Transverse colon (tissue), 4 donors: ENCODE measurements at places on chromosomes 7 and 10.

DNA sequence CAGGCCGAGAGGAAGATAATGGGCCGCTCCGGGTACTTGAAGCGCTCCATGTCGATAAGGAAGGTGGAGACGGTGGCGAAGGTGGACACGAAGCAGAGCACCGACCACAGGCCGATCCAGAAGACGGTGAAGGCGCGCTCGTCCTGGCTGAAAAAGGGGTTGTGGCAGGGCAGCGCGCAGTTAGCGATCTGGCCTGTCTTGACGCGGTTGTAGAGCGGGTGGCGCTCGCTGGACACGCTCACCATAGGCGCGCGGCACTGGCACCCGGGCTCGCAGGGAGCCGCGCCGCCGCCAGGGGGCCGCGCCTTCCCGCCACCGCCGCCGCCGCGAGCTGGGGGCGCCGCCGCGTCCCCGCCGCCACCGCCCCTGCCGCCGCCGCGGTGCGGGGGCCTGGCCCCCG lies 1.6 kb downstream of the FZD8 start:
- peak; percentile 68 for DNase-seq

- DNase-seq = no peak
Measured at GRCh38 chr10:43683451-43684291, 35.0 kb upstream of the ZNF32 start.

- no peak for DNase-seq
Measured at GRCh38 chr10:13820119-13820963, 233.6 kb downstream of the PRPF18 start.

DNA sequence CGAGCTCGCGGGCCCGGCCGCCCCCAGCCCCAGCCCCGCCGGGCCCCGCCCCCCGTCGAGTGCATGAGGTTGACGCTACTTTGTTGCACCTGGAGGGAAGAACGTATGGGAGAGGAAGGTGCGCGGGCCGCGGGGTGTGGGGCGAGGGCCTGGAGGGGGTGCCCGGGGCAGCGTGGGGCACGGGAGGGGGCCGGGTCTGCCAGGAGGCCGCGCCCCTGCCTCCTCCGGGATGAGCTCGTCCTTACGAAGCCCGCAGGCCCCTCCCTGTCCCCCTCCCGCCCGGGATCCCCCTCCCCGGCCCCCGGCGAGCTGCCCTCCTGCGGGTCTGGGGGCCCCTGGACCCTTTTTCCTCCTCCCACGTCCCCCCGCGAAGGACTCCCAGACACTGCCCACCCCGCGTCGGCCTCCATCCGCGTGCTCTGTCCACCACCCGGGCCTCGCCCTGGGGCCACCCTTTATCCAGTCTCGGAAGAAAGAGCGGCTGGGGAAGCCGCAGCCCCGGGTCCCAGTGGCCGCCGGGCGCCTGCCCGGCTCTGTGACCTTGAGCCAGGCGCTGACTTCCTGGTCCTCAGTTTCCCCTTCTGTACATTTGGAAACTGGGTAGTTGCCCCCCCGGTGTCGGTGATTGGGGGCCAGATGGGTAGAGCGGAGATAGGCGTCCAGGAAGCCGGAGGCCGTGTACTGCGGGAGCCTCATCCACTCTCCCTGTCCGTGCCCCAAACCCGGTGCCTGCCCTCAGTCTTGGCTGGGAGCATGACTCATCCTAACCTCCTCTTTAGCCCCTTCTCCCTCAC lies 521 bp downstream of the LIMK1 start:
- DNase-seq = peak; percentile 41

DNA sequence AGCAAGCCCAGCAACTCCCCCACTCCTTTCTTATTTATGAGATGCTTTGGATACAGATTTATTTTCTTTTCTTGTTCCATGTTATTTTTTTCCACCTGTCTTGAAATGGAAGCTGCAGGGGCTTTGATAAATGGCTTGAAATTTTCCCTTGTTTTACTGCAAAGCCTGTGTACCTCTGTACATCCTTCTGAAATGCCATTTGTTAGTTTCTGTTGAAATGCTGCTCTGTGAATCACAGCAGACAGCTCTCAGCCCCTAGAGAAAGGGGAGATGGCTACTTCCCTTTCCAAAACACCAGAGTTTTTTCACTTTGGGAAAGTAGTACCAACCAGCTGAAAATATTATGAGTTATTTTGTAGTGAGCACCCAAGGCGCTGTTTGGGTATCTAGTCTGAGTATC lies 304.2 kb downstream of the ELMO1 start:
- DNase-seq = no peak

GRCh38 chr10:28951484-28951883 lies 274.2 kb downstream of the BAMBI start:
- no peak for DNase-seq

DNA sequence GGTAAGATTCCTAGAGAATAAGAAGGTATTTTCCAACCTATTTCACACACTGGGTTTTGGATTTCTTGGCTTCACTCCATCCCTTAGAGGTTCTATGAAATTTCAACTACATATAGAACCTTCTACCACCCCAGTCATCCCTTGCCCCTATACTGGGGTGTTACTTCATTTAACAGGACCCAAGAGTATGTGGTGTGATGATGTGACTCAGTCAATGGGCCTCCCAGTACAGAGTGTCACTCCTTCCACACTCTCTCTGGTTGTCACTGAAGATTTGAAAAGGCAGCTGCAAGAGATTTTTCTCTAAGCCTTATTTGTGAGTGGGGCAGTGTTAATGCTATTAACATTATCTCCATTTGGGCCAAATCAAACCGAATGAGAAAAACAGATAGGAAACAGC lies 33.5 kb downstream of the FGFBP3 start:
- DNase-seq = no peak

- no peak for DNase-seq
Measured at GRCh38 chr10:119535305-119535704, 7.2 kb downstream of the RGS10 start.

DNA sequence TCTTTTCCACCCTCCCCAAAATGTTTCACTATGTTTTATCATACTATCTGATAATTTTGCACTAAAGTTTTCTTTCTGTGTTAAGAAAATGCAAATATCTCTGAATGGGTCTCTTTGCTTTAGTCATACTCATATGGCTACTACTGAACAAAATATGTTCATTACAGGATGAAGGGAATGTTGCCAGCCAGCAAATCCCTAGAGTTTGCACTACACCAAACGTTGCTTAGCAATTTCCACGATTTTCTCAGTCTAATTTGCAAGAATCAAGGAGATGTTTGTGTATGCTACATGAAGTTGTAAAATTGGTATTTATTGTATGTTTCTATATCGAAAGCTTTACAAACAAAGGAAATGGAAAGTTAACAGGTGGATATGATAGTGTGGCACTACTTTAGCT lies 10.6 kb upstream of the MAGI2 start:
- DNase-seq = no peak

DNA sequence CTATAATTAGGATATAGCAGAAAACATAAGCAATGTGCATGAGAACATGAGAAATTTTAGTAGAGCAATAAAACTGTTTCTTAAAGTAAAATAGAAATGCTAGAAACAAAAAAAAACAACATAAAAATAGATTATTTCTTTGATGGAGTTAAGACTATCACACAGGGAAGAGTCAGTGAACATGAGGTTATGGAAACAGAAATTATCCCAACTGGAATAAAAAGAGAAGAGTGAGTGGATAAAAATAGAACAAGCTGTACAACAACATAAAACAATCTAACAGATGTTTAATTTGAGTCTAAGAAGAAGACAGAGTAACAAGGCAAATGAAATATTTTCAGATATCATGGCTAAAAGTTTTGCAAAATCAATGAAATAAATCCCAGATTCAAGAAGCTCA lies 7.5 kb upstream of the OR6B1 start:
- no peak for DNase-seq

DNA sequence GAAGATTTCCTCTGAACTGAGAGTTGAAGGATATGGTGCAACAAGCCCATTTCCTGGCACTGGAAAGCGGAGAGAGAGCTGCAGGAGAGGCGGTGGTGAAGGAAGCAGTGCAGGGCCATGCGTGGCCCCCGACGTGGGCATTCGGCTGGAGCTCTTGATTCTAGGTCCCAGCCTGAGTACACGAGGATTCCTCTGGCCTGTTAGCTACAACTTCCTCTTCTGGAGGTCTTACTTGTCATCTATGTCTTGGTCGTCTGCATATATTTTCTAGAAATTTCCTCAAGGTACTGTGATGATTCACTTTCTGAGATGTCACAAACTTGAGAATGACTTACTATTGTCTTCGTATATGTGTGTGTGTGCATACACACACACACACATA lies 59.2 kb upstream of the JAZF1 start:
- no peak for DNase-seq

GRCh38 chr10:50395851-50396250 lies 144.5 kb upstream of the ASAH2 start:
- DNase-seq = no peak

GRCh38 chr10:990808-991207 lies 2.6 kb downstream of the GTPBP4 start:
- no peak for DNase-seq
